T-helper 2 cell (primary cell): ENCODE measurements at places on chromosomes 13 and 19.

- no peak for DNase-seq
Measured at GRCh38 chr13:39374741-39375189, 228.2 kb downstream of the LHFPL6 start.

- DNase-seq: no peak
Measured at GRCh38 chr13:33992881-33993336, 175.0 kb downstream of the RFC3 start.

GRCh38 chr19:51319649-51320279, 8.3 kb downstream of the IGLON5 start:
- DNase-seq: no peak

GRCh38 chr13:98504029-98504351, 72.9 kb downstream of the STK24 start:
- no peak for DNase-seq

DNA sequence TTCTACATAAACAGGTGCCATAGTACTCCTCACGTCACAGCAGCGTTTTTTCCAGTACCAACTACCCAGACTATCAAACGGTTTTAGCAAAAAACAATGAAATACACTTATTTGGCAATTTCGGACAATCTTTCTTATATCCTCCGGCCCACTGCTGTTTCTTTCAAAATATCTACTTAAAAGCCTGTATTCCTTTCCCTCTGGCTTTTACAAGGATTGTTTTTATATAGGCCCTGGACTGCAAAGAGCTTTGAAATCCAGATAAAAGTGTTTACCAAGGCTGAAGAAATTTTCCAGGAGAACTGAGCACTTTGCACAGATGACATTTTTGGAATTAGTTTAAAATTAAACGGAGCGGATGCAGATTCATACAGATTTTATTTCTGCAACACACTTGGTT, 255.9 kb upstream of the STARD13 start:
- no peak for DNase-seq

- no peak for DNase-seq
Measured at GRCh38 chr13:77190349-77190958, 136.4 kb downstream of the MYCBP2 start.

DNA sequence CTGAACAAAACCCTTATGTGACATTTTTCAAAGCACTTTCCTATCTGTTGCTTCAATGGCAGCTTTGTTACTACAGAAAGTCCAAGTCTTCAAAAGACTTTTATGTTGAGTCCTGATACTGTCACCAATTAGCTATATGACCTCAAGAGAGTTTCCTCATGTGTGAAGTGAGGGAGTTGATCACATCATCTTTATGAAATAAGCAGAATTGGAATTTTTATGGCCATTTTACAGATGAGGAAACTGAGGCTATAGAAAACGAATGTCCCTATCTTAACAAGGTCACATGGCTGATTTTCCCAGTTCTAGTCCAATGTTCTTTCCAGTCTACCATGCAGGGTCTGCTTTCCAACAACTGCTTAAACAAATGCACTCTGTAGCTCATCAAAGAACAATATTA, 2.6 kb downstream of the TNFRSF19 start:
- DNase-seq: no peak

DNA sequence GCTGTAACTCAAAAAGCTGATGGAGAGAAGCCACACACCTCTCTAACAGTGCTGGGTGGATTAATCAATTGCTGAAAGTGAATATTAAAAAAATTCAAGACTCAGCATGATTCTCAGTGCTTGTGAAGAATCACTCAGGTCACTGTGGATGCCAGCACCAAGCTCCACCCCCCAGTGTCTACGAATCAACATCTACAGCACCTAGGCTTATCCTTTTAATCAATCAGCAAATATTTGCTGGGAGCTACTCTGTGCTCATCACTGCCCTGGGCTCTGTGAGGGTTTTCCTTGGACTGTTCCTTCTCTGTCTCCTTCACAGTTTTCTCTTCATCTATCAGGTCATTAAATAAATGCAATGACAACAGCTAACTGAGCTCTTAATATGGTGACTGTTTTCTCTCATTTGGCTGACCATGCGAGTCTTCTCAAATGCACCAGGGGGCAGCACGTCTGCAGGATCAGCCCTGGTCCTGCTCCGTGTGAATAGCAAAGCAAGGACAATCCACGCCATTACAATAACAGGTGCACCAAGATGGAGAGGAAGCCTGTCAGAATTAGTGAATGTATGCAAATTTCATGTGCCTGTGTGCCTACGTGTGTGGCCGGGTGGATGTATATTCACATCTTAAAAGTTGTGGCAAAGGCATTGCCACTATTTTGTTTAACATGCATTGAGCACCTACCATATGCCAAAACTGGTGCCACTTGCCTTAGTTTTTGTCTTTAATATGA, 14.6 kb upstream of the C13orf42 start:
- DNase-seq: peak; percentile 15

GRCh38 chr13:76231522-76232167, 595.5 kb downstream of the LMO7 start:
- DNase-seq: no peak

DNA sequence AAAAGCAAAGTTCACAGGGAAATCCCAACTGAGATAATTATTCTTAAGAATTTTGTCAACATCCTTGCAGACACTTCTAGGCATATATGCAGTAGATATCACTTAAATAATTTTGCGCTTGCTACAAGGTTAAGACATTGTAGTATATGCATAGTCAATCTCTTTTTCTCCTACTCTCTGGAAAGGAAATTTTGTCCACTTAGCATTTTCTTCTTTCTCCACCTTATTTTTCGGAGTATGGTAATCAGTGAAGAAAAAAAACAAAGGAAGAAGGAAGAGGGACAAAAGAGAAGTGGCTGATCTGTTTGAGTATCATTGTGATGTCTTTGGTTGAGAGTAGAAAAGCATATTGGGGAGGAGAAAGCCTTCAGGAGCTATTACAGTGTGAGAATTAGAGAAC, 104.6 kb downstream of the LACC1 start:
- no peak for DNase-seq

- peak; percentile 40 for DNase-seq
Measured at GRCh38 chr19:4474514-4475022, 2.5 kb downstream of the HDGFL2 start.

- DNase-seq: no peak
Measured at GRCh38 chr13:68368922-68369321, 1138.8 kb upstream of the PCDH9 start.

DNA sequence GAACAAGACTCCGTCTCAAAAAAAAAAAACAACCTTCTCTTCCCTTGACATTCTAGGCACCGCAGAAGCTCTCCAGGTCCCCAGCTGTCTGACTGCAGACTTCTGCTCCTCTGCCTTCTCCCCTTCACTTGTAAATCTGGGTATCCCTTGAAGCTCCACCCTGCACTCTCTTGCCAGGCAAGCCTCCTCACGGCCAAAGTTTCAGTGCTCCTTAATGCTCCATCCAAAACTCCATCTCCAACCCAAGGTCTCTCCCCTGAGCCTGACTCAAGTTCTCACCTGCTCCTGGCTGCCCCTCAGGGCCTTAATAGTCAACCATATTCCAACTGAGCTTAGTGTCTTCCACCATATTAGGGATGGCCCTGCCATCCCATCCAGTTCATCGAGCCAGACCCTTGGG, 1.4 kb upstream of the CLDND2 start:
- DNase-seq: no peak

DNA sequence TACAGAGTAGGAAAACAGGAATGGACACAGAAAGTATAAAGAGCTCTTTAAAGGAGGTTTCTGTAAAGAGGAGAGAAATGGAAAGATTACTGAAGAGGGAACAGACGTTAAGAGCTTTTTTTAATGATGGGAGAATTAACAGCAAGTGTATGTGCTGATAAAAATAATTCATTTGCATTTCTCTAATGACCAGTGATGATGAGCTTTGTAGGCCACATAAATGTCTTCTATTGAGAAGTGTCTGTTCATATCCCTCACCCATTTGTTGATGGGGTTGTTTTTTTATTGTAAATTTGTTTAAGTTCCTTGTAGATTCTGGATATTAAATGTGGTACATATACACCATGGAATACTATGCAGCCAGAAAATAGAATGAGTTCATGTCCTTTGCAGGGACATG, 40.0 kb downstream of the MYO16 start:
- no peak for DNase-seq

DNA sequence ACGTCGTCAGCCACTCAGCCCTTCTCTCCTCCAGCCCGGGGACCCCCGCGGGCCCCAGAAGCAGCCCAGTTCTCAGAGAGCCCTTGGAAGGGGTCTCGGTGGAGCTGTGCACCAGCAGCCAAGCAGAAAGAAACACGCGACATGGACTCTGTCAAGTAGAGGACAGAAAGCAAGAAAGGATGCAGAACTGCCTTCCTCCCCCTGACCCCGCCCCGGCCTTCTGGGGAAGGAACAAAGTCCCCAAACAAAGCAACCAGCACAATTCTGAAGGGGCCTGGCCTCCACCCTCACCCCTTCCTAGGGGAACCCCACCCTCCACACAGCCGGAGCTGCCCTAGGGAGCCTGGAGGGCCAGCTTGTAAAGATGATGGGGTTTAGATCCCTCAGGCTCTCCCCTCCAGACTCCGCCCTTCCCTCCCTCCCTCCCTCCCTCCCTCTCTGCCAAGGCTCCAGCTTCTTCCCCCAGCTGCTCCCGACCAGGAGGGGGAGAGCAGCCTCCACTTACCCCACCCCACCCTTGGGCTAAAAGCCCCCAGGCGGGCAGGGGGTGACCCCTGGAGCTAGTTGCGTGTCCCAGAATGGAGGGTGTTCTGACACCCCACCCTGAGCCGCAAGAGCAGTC, 7.8 kb downstream of the LYL1 start:
- no peak for DNase-seq

GRCh38 chr13:57302604-57303003, 135.6 kb downstream of the PRR20E start:
- DNase-seq: no peak

GRCh38 chr13:33550885-33551284, 265.3 kb upstream of the STARD13 start:
- DNase-seq: no peak

DNA sequence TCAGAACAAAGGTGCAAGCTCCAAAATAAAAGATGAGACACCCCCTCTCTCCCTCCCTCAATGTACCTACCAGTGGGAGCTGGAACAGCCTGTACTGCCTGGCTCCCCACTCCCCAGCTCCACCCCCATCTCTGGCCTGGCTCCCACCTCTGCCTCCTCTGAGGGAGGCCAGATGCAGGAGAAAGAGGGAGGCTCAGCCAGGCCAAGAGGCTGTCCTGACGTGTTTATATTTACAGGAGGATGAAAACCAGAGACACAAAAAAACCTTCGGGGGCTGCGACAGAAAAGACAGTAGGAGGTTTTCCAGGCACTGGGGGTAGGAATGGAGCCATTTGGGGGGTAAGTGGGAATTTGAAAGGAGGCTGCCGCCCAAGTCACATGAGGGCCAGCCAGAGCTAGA, 19.7 kb downstream of the ARHGEF18 start:
- no peak for DNase-seq

DNA sequence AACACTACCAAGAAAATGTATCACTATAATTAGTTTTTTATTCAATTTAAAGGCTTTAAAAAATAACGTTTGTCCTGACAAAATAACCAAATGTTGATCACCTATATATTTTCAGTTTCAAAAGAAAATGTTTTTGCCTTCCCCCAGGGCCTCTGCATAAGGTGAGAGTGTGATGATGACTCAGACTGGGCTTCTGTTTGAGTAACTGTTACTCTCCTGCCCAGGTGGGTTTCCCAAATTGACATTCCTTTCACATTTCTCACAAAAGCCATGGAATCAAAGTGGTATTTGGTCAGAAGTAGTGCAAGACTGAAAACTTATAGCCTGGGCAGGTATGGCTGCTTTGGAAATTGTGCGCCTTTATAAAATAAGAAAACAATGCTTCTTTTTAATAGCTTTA, 180.6 kb downstream of the COG6 start:
- DNase-seq: no peak

DNA sequence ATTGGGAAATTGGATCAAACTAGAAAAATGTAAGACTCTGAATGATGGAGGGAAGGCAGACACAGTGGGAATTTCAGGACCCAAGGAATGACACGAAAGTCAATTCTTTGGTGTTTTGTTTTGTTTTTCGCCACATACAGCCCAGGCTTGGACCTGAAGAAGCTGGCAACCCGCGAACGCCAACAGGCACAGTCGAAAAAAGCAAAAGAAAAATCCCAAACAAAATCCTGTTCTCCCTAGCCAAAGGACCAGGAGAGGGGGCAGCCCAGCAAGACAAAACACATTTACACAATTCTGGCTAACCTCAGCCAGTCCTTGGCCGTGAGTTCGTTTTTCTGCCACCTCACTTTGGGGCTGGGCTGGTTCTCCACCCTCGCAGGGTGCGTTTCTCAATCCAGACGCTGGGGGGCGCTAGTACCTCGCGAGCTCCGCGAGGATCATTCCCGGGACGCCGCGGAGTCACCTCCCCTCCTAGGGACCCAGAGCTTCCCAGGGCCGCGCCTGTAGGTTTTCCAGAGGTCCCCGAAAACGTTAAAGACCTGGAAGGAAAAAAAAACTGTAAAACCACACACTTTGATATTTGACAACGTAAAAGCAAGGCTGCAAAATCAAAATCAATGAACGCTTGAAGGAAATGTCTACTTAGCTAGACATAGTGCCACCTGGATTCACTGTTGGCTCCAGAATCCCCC, 34.9 kb upstream of the TPM4 start:
- peak; percentile 64 for DNase-seq

- DNase-seq: no peak
Measured at GRCh38 chr13:30173303-30173610, 134.1 kb downstream of the KATNAL1 start.

DNA sequence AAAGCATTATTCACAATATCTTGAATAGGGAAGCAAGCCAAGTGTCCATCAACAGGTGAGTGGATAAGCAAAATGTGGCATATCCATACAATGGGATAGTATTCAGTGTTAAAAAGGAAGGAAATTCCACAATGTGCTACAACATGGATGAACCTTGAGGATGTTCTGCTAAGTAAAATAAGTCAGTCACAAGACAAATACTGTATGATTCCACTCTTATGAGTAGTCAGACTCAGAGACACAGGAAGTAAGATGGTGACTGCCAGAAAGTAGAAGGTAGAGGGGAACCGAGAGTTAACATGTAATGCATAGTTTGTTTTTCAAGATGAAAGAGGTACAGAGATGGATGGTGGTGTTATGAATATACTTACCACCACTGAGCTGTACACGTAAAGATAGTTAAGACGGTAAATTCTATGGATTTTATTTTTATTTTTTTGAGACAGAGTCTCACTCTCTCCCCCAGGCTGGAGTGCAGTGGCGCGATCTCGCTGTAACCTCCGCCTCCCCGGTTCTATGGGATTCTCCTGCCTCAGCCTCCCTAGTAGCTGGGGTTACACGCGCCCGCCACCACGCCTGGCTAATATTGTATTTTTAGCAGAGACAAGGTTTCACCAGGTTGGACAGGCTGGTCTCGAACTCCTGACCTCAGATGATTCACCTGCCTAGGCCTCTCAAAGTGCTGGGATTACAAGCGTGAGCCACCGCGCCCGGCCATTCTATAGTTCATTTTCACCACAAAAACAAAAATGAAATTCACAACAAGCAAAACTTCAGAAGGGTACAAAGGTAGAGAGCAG, 1.0 kb upstream of the CHAMP1 start:
- DNase-seq: no peak
